ENCODE measurements at places on chromosomes 4 and X.
A peak's percentile ranks its signal among the peaks of the same experiment; 100 is the strongest.

DNA sequence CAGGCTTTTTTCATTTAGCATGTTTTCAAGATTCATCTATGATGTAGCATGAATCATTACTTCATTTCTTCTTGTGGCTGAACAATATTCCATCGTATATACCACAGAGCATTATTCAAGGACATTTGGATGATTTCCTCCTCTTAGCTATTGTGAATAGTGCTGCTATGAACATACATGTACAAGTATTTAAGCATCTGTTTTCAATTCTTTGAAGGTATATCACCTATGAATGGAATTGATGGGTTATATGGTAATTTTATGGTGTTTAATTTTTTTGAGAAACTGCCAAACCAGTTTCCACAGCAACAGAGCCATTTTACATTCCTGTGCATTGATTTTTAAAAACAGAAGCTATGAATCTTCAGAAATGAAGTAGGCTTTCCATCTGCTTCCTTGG is 36.1 kb upstream of the WDR19 start:
- DNase-seq = peak; percentile 76

- no peak for DNase-seq
Measured at GRCh38 chr4:41014158-41014557, 200.2 kb downstream of the APBB2 start.

DNA sequence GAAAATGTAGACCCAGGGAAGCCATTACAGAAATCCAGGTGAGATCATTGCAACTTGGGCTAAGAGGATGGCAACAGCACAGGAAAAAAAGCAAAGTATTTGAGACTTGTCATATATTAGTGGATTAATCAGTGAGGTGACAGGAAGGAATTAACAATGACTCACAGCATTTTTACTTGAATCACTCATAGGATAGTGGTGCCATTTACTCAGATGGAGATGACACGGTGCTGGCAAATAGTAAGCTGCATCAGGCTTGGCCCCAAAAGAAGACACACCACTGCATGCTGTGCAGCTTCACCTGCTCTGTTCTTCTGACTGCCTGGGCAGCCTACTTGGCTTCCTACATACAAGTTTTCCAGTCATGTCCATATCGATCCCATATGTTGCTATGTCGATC is 144.8 kb downstream of the FRYL start:
- no peak for DNase-seq

- DNase-seq = no peak
Measured at GRCh38 chr4:8220661-8221450, 21.8 kb downstream of the SH3TC1 start.

GRCh38 chrX:108071578-108071977 is 19.8 kb downstream of the PSMD10 start:
- DNase-seq = no peak

GRCh38 chrX:729583-730409 is 99.2 kb downstream of the SHOX start:
- DNase-seq = no peak

GRCh38 chrX:38697461-38697860 is 103.8 kb upstream of the MID1IP1 start:
- no peak for DNase-seq

GRCh38 chr4:165440415-165441158 is 61.8 kb downstream of the CPE start:
- DNase-seq = peak; percentile 67

DNA sequence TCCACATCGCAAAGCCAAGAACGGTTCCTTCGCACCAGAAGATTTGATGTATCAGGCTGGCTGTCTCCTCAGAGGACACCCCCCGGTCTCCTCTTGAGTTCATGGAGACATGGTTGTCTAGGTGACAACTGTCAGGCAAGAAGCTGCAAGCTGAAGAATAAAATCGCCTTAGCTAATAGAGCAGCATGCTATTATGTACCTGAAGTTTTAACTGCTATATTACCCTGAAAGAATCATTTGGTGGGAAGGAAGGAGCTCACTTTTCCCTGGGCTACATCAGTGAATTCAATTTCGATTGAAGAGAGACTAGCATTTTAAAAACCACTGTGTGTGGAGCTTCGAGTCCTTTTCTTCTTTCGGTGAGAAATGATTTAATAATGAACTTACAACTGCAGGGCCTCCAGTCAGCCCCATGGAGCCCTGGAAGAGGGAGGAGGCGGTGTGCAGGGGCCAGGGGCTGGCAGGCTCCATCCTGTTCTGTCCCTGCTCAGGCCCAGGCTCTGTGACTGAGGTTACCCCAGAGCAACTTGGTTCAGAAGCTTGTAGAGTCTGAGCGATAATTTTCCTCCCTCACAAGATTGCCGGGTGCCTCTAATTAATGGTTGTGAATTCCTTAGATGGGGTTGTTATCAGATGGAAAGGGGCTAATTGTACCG is 191.3 kb downstream of the MID1IP1 start:
- peak; percentile 24 for DNase-seq

DNA sequence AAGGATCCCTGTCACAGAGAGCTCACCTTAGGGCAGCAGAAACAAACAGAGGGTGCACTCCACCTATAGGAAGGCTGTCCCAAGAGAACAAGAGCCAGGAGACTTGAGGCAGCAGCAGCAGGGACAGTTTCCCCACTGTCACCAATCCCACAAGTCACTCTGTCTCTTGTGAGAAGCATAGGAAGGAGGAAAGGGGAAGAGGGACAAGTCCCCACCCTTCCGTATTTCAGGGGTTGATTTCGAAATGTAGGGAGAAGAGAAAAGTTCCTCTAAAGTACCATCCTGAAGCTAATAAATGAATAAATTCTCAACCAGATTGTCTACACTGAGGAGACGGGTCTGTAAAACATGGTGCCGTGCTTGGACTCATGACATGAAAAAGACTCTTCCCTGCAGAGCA is 9.5 kb upstream of the TLR8 start:
- DNase-seq = no peak

DNA sequence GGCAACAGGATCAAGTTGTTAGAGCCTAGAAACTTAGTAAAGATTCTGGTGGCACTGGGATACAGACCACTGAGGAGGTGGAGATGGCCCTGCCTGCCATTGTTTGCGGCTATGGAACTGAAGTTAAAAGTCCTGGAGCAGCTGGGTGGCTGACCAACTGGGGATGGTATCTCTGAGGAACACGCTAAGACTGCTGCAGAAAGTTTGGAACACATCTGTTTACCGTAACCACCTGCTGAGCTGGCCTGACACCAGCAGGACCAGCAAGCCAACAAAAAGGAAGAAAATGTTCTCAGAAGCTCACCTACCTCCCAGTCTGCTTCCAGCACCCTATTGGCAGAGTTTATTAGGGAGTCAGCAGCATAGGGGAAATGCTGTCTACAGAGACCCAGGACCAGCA is 17.4 kb upstream of the PACRGL start:
- DNase-seq = no peak

DNA sequence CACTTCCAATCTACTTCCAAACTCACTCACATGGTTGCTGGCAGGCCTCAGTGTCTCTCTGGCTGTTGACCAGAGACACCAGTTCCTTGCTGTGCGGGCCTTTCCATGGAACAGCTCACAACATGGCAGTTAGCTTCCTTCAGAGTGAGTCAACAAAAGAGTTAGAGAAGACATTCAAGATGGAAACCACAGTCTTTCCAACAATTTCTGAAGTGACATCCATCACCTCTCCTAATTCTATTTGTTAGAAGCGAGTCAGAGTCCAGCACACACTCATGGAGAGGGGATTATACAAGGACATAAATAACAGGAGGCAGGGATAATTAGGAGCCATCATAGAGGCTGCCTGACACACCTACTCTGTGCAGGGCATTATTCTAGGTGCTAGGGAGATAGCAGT is 62.5 kb upstream of the TMEM164 start:
- no peak for DNase-seq
